ENCODE measurements at places on chromosomes 4 and X.

GRCh38 chr4:1030031-1030430, 18.6 kb downstream of the FGFRL1 start:
- DNase-seq: no peak

DNA sequence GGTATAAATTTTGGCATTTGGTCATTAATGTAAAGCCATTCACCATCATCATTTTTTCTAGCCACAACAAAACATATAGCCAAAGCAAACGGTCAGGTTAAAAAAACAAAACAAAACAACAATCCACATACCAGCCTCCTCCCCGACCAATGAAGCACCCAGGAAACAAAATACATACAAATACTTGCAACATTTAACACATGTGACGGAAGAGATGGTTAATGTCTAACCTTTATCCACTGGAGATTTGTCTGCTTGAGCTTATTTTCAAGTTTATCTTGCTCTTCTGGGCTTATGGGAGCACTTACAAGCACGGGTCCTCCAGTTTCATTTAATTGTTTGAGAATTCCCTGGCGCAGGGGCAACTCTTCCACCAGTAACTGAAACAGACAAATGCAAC, 857.5 kb upstream of the FTHL17 start:
- DNase-seq: no peak

DNA sequence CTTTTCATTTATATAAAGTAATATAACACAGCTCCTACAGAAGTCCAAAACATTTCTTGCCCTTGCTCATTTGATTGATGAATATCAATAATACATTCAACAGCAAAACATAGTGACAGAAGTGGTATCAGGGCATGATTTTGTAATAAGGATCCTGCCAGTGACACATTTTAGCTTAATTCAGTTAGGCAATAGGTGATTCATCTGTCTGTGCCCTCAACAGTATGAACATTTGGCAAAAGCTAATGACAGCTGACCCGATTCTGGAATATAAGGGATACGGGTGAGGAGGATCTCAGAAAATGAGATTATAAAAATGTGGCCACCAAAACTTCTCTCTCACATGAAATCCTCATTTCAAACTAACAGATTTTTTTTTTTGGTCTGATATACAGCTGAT, 294.0 kb downstream of the CAMK2D start:
- peak; percentile 78 for DNase-seq

DNA sequence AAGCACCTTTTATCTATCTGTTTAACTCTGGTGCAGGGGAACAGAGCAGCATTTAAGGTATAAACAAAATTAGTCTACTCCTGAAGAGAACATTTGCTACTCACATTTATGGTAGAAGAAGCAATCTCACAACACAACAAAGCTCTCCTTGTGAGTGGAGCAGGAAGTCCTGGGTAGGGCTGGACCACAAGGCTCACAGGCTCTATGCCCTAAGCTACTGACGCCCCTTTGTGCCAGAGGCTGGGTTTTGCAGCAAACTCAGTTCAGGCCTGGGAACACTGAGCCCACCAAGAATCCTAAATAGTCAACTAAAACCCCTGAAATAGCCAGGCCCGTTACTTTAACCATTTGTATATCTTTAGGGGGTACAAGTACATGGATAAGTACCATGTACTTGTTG, 4.7 kb upstream of the ZXDB start:
- no peak for DNase-seq

Measured in fibroblast of villous mesenchyme (primary cell).